ENCODE measurements at places on chromosomes 11 and 22. TPM values are rescaled to one million over a fixed set of nuclear protein-coding genes. Genes with fewer than 3 reads are reported as not detected.

DNA sequence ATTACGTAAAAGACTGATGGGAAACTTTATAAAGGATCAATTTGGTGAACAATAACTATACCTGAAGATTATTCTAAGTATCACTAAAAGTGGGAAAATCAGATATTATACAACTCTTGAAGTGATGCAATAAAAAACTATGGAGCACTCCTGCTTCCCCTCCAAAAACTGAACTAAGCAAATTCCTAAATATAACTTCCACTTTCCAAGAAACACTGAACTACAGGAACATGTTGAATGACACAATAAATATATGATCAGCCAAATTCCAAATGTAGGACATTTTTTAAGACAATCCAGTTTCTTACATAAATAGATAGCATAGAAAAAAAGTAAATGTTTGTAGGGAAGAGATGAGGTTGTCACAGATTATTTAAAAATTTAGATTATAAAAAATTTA lies 102.1 kb upstream of the APOA1 start:
- no peak for DNase-seq

DNA sequence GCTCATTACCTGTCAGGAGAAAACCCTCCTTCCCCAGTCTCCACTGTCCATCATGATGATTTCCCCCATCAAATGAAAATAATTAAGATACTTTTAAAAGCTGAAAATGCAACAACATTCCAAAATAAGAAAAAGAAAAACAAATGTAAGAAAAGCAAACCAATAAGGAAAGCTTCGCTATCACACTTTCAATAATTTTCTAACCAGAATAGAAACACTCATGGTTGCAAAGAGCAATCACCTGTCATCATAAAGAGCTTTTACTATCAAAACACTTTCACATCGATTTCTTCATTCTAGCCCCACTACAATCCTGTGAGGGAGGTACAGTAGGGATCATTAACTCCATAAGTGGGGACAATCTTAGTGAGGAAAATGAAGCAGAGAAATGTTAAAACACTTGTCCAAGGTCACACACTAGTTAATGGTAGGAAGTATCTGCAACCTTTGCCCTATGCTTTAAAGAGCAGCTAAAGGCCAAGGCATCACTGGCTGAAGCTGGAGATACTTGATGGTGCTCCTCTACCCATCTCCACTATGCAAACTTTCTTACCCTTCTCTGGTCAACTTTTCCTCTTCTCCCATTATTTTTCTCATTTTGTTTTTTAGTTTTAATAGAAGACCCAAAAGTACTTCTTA lies 2.6 kb downstream of the RBM4B start:
- peak; percentile 9 for DNase-seq

DNA sequence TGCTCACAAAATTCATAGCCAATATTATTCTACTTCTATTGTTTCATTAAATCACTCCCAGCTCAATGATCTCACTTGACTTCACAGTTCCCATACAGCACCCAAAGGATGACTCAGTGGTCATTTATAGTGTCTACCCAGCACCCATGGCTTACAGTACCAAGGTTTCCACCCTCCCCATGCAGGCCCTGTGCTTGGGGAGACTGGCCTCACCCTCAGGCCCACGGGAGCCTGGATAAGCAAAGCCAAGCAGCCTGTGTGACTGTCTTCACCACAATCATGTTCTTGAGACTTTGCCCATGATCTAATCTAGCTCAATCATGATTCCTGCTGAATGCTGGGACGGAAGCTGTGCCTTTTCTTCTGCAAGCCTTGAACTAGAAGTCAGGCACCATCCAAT lies 97.6 kb downstream of the SLC36A4 start:
- no peak for DNase-seq

DNA sequence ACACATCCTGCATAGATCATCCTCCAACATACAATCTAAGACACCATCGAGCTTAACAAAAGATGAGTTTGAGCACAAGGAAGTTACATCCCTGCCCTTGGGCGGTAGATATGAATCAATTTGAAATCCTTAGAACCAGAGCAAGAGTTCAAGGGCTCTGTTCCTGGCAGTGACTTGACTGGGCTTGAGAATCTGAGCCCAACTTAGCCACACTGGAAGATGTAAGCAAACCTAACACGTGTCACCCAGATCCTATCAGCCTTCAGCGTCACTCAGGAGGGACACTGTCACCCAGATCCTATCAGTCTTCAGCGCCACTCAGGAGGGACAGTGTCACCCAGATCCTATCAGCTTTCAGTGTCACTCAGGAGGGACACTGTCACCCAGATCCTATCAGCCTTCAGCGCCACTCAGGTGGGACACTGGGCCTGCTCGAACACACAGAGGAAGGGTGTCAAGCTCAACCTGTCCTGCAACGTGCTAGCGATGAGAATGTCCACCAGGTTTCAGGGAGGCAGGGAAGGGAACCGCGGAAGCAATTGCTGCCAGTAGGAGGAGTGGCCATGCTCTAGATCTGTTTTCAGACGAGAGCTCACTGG lies 32.8 kb upstream of the CTSD start:
- DNase-seq = no peak

- no peak for DNase-seq
Measured at GRCh38 chr11:20226933-20227332, 66.7 kb upstream of the DBX1 start.

Gene KREMEN1
- polyA plus RNA-seq = 3.6 TPM

Gene SLC29A2
- polyA plus RNA-seq = 0.38 TPM

Gene SHISAL1
- 0.26 TPM for polyA plus RNA-seq

- no peak for DNase-seq
Measured at GRCh38 chr11:36432093-36432469, 78.0 kb downstream of the TRAF6 start.

DNA sequence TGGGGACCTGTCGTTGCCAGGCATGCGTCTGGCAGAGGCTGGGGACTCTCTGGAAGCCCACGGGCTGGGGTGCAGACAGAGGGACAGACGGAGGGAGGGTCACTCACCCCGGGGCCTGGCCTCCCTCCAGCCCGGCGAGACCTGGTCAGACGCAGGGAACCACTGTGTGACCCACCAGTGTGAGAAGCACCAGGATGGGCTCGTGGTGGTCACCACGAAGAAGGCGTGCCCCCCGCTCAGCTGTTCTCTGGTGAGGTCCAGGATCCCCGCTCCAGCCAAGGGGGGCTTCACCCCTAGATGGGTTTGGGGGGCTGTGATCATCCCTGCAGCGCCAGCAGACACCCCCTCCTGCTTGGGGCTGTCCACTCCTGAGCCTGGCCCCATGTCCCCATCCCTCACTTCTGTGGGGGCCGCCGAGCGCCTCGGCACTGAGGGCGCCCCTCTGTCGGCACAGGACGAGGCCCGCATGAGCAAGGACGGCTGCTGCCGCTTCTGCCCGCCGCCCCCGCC lies 23.6 kb upstream of the MUC5B start:
- DNase-seq = peak; percentile 29

DNA sequence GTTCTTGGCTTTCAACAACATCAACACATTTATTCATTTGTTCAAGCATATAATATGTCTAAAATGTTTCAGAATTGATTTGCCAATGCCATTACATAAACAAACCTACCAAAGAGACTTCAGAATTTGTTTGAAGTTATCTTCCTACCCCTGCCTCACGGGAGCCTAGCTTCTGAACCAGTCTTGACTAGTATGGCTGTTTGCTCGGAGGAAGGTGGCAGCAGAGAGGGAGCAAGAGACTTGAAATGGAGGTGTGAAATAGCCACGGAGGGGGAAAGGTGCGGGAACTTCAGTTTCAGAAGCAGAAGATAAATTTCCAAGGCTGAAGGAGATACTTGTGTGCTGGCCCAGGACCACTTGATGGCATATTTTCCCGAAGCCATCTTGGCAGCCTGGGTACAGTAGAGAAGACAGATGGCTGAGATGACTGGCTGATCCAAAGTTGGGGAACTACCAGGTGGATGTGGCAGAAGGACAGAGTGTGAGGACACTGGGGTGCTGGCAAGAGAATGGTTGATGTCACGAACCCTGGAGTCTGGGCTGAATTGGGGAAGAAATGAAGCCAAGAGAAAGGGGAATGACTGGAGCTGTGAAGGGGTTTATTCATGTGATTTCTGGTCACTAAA lies 14.0 kb upstream of the MTCH2 start:
- no peak for DNase-seq

Gene TRAF6
- polyA plus RNA-seq = 5.7 TPM

DNA sequence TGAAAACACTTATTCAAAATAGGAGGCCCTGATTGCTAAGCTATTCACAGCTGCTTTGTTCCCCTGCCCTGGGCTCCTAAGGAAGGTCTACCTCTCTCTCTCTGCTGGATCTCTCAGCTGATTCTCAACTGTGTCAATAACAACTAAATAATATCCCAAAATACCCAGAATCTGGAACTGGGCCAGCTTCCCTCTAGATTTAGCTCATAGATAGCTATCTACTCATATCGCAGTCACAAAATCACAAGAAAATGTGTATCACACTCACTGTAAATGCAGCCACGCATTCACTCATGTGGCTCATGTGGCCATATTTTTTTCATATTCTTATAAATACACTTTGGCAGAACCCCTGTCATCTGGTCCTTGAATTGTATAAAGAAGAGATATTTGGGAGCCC lies 555.1 kb downstream of the OPCML start:
- no peak for DNase-seq

DNA sequence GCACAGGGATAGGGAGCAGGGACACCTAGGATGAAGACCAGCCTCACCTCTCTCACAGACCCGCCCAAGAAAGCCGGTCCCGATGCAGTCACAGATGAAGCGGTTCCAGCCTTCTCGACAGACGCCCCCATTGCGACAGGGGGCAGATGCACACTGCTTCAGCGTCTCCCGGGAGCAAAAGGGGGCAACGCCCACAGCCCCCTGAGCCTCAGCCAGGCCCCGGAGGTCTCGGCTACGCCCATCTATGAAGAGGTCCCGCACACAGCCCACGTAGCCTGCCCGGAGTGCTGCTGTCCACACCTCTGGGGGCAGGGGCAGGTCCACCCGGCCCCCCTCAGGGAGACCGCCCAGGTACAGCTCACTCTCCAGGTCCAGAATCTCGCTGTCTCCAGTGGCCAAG lies 62.3 kb downstream of the NRXN2 start:
- no peak for DNase-seq

Gene AMBRA1
- 2.6 TPM for polyA plus RNA-seq

DNA sequence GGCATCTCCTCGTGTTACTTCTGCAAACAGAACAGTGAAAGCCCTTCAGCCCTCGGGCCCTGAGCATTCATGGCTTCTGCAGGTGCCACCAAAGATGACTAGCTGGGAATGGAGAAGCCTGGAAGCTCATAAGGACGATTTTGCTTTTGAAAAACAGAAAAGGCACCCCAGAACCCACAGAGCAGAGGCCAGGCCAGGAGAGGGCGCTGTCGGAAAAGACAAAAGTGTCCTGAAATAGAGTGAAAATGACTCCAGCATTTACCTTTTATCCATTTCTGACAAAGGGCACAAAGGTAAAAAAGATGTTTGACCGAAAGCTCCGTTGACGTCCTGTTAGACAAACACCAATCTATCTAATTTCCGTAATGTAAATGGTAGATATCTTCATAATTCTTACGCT lies 37.6 kb downstream of the ZNF195 start:
- DNase-seq = peak; percentile 80

Gene CD3E
- 2.5 TPM for polyA plus RNA-seq

Gene FOLR1
- not detected for polyA plus RNA-seq

GRCh38 chr22:37455896-37456295 lies 28.6 kb upstream of the ELFN2 start:
- DNase-seq = no peak

- no peak for DNase-seq
Measured at GRCh38 chr11:43908191-43908590, 27.6 kb downstream of the ALKBH3 start.

DNA sequence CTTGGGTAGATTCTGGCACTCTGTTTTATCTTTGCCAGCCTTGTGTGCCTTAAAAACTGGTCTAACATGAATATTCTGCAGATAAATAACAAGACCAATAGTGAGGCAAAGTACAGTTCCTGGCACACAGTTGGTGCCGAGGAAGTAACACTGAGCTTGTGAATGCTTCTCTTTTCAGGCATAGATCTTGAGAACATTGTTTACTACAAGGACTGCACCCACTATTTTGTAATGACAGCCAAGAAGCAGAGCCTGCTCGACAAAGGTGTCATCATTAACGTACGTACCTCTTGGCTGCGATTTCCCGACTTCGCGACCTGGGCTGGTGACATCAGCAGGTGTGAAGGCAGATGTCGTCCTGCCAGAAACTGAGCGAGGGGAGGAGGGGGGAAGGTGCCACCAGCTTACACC lies 105.7 kb downstream of the MICAL2 start:
- DNase-seq = no peak

DNA sequence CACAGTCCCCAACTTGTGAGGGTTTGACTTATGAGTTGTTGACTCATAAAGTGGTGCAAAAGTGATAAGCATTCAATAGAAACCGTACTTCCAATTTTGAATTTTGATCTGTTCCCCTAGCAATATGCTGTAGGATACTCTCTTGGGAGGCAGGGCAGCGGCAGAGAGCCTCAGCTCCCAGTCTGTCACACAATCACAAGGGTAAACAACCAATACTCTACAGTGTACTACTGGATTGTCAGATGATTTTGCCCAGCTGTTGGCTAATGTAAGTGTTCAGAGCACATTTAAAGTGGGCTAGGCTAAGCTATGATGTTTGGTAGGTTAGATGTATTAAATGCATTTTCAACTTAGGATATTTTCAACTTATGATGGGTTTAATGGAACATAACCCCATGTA lies 13.7 kb upstream of the NXPE2 start:
- no peak for DNase-seq

Gene SNX32
- not detected for polyA plus RNA-seq

GRCh38 chr11:75872887-75873416 lies 57.9 kb downstream of the UVRAG start:
- no peak for DNase-seq

DNA sequence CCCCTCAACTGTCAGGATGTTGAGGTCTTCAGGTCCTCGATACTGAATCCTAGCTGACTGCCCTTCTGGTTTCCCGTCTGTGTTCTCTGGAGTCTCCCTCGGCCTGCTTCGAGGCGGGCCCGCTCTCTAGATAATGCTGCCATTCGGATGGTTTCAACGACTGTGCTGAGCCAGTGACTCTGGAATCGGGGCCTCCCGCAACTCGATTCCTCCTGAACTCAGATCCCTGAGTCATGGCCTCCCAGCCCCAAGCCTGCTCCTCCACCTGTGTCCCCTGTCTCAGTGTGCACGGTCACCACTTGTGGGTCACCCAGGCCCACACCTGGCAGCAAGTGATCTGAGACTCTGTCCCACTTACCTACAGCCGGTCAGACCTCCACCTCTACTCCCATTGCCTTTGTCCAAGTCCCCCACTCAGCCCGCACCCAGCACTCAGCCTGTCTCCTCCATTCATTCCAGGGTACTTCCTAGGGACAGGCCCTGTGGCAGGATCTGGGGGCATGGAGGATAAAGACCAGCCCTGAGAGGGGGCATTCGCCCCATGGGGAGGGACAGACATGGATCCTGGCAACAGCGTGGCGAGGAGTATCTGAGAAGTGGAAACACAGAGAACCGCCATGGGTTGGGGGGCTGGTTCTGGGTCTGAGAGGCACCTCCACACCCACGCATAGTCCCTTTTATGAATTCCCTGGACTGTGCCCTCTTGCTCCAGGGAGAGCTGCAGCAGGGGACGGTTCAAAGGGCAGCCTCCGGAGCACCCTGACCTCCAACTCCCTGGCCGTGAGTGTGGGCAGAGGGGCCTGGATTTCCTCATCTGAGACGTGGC lies 14.3 kb downstream of the MPST start:
- DNase-seq = no peak

- no peak for DNase-seq
Measured at GRCh38 chr11:65585396-65586246, 9.8 kb downstream of the EHBP1L1 start.

Gene MUC2
- 11.8 TPM for polyA plus RNA-seq
